ENCODE measurements at places on chromosomes 4 and X.

DNA sequence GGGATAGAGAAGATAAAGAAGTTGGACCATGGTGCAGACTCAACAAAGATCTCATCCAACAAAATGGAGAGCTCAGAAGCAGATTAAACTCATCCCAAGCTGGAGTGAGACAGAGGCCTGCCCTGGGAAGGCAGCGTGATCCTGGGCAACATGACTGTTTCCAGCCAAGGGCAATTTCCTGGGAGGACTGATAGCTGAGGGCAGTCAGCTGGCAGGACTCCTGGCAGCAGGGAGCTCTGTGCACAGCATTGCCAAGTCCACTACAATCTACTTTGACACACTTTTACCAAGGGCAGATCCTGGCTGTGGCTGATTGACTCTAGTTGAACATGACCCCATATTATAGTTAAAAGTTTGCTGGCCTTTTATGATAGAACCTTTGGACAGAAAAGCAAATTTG lies 357.3 kb upstream of the RASGEF1B start:
- DNase-seq = no peak

DNA sequence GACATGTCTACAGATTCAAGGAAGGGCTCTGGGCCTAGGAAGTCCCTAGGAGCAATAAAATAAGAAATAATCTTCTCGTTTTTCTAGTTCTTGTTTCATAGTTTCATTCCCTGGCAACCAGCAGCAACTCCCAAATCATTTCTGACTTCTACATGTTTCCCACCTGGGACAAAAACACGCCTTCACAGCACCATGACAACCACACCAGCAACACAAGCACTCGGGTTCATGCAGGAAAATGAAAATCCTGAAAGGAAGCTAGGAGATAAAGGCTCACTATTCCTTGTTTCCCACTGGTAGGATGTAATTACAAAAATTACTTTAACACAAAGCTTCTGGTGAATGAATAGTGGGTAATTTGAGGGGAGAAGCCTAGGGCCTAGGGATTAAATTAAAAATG lies 158.9 kb downstream of the ADAMTS3 start:
- no peak for DNase-seq

DNA sequence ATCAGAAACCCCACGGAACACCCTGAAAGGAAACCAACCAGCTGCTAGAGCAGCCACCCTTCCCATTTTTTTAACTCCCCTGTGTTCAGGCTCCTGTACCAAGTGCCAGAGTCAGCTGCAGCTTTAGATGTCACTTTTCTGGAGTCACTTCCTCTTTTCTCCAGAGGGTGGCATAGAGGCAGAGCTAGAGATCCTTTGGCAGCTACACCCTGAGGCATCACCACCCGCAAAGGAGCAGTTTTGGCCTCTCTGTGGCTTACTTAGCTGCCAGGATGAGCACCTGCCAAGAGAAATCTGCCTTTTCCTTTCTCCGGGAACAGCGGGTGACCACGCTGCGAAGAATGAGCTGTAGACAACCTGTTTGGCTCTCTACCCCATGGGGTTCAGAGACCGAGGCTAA lies 58.0 kb upstream of the CHRDL1 start:
- no peak for DNase-seq

DNA sequence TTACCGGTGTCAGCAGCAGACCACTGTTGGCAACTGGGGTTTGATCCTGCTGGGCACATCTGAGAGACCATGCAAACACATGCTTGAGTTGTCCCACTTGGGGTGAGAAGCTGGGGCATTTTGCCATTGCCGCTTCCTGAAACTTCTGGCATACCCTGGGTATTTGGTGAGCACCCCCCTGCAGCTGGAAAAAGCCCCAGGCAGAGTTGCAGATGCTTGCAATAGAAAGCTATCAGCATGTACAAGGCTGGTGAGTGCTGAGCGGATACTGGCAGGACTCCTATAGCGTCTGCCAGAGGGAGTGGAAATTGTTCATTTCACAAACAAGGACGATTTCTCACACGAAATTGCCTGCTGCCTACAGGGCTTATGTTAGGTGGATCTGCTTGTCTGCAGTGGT lies 32.3 kb downstream of the SUPT20HL1 start:
- no peak for DNase-seq

DNA sequence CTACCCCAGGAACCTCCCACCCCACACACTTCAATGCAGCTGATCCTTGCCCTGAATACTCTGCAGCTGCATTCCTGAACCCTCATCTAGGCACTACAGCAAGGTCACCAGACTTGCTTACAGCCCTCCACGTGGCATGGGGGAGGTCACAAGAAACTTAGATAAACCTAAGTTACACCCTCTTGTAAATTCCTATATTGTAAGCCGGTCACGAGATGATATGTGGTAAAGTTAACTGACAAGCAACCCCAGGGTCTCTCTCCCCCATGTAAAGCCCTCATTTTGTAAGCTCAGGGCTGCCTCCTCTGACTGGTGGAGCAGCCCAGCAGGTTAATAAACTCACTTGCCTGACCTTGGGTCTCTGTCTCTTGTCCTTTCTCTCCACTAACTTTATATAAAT lies 570.7 kb downstream of the PCDH7 start:
- DNase-seq = no peak

GRCh38 chrX:45591650-45592049 lies 391.0 kb upstream of the DIPK2B start:
- DNase-seq = no peak

DNA sequence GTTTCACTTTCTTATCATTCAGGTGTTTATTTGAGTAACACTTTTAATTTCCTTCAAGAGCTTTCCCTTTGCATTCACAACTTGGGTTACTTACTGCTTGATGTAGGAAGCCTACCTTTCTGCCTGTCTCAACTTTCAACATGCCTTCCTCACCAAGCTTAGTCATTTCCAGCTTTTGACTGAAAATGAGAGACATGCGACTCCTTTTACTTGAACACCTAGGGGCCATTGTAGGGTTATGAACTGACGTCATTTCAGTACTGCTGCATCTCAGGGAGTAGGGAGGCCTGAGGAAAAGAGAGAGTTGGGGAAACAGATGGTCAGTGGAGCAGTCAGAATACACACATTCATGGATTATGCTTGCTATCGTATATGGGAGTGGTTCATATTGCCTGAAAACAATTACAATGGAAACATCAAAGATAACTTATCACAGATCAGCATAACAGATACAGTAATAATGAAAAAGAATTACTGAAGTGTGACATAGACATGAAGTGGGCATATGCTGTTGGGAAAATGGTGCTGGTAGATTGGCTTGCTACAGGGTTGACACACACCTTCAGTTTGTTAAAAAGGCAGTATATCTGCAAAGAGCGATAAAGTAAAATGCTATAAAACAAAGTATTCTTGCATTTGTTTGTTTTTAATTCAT lies 25.7 kb downstream of the USP53 start:
- no peak for DNase-seq

DNA sequence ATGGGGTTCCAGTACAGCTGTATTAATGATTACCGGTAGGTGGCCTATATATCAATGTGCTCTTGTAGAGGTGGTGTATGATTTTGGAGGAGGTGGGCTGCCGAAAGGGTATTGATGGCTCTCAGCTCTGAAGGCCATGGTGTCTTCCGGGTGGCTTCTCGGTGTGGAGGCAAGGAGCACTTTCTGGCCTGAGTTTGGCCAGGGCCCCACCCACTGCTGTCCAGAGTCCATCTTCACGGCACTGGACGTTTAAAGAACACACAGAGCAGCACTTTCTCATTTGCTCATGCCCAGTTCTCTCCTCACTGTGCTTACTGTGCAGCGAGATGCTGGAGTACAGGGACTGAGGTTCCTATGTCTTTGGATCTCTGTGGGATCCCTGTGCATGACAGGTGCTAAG lies 16.1 kb downstream of the BST1 start:
- no peak for DNase-seq

DNA sequence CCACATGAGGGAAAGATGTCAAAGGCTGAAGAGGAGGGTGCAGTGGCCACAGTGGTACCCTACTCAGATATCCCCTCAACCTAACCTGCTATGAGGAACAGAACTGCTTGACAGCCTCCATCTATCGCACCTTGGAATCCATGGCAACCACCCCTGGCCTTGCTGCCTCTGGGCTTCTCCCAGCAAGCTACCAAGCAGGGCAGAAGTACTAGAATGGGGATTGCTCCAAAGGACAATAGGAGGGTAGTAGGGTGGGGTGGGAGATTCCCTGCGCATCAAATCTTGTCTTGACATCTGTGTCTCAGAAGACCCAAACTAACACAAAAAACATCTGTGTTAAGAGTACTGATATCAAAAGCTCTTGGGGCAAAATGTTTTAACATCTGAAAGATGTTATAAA lies 118.2 kb downstream of the FBXW7 start:
- no peak for DNase-seq

GRCh38 chr4:39353478-39354253 lies 12.5 kb downstream of the RFC1 start:
- DNase-seq = no peak

DNA sequence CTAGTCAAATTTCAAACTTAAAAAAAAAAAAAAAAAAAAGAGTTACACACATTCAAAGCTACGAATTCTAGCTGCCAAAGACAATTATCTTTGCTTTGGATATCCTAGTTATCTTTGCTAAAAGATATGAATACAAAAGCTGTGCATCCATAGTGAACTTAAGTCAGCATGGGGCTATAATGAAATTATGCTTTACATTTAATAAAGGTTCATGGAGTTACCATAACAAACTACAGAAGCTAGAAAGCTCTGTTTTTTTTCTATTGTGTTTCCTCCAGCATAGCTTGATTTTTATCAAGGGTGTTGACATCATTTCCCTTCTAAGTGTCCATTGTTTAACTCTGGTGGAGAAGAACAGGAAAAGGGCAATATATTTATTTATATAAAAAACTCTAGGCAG lies 234.1 kb downstream of the ANKRD50 start:
- DNase-seq = no peak

GRCh38 chrX:38221391-38221929 lies 789 bp upstream of the SRPX start:
- DNase-seq = no peak

GRCh38 chr4:137949746-137950145 lies 292.4 kb downstream of the SLC7A11 start:
- no peak for DNase-seq

DNA sequence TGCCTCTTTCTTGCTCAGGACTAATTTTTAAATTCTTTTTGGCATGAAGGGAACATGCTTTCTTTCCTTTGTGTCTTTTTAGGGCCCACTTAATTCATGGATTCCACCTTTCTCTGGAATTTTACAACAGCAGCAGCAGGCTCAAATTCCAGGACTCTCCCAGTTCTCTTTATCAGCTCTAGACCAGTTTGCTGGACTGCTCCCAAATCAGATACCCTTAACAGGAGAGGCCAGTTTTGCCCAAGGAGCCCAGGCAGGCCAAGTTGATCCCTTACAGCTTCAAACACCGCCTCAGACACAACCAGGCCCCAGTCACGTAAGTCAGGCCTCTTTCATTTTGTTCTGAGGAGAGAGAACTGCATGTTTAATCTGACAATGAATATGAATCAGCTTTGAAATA lies 2.3 kb downstream of the ODAM start:
- DNase-seq = no peak

All from stimulated activated CD8-positive, alpha-beta memory T cell treated with anti-CD3 and anti-CD28 coated beads, Interleukin-4, amount 100 ng/mL, for 4 hours (primary cell).